Activated CD4-positive, alpha-beta T cell treated with anti-CD3 and anti-CD28 coated beads for 24 hours (primary cell): ENCODE measurements at places on chromosomes 4 and X.
A peak's percentile ranks its signal among the peaks of the same experiment; 100 is the strongest.

DNA sequence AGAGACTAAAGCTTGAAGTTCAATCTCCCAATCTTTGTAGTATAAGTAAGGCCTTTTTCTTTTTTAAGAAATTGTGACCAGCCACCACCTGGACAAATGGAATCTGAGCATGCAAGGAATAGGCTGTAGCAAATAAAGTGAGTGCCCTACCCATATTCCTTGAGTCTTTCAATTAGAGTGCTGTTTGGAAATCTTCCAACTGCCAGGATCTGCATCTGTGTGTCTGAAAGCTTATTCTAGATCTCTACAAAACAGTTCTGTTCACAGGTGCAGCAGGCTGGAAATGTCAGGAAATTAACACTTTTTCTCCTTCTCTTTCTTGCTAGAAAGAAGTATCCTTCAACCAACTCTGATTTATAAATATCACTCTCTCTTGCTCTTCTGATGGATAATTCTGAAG is 76.7 kb upstream of the NDST3 start:
- no peak for DNase-seq

DNA sequence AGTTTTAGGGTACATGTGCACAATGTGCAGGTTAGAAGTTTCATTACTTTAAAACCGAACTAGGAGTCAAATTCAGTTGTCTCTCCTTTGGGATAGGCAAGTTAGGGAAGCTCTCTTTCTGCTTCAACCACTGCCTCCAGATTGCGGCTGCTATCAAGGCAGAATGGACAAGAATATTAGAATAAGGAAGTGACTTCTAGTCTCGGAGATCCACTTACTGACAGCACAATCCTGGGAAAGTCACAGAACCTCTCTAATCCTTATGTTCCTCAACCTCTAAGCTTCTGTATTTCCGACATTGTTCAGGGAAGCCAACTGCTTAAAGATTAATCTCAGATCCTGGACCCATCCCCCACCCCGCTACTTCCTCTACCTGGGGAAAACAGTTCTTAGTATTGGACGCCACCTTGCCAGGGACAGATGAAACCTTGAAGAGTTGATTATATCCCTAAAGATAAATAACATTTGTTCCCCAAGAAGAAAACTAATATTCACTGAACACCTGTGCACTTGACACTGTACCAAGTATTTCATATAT is 2.1 kb downstream of the NUP62CL start:
- no peak for DNase-seq

DNA sequence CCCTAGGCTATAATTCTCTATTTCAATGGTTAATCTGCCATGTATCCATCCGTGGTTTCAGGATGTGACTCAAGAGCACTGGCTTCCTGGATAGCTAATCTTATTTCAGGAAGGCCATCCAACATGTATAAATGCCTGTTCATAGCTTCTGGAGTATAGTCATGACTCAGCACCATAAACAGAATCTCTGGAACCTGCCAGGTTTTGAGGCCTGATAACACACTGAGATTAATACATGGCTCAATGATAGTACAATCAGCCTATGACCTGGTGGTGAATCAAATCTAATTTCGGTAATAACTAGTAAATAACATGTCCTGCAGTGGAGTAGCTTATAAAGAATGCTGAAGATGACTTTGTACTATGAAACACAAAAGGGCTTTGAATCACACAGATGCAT is 5.7 kb upstream of the IL13RA2 start:
- no peak for DNase-seq

- no peak for DNase-seq
These were observed 10.7 kb downstream of the FGFR3 start for GRCh38 chr4:1803523-1804423.

- DNase-seq, result no peak
These were observed 425.2 kb downstream of the IDS start for GRCh38 chrX:149079805-149080406.

- no peak for DNase-seq
These were observed 365.5 kb downstream of the ZNF674 start for GRCh38 chrX:46179748-46180147.

GRCh38 chr4:123449780-123450179 is 53.2 kb downstream of the SPRY1 start:
- no peak for DNase-seq

- DNase-seq, result no peak
These were observed 631.6 kb downstream of the SPRY1 start for GRCh38 chr4:124028182-124028581.

- no peak for DNase-seq
These were observed 51.8 kb upstream of the ARX start for GRCh38 chrX:25067271-25068172.

- no peak for DNase-seq
These were observed 4.7 kb downstream of the THAP9 start for GRCh38 chr4:82905205-82905604.

GRCh38 chr4:158671915-158672806 is at the start of gene ETFDH:
Gene ETFDH (plus strand): TSS chr4:158672296. CDS start chr4:158672457, 161 bp downstream.
- DNase-seq, result peak; percentile 95

DNA sequence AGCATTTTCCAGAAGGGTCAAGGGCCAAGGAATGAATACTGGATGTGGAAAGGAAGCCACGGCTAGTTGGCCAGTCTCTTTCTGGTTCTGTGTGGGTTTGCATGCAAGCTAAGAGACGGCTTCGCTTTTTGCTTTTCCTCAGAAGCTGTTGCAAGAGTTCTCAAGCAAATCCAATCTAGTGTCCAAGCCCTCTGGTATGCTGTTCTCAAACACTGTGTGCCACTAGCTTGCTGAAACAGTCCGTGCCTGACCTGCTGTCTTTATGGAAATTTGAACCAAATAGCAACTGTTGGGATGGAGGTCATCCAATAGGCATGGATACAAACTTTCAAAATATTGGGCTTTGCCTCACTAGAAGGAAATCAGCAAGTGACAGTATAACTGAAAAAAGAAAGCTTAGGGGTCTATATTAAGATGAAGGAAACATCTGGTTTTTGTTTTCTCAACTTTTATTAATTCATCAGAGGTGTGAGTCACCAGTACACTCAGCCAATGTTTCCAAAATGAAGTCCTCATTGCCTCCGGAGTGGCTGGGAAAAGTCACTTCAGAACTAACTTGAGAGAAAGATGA is 70.5 kb downstream of the SLC9A6 start:
- DNase-seq, result no peak

DNA sequence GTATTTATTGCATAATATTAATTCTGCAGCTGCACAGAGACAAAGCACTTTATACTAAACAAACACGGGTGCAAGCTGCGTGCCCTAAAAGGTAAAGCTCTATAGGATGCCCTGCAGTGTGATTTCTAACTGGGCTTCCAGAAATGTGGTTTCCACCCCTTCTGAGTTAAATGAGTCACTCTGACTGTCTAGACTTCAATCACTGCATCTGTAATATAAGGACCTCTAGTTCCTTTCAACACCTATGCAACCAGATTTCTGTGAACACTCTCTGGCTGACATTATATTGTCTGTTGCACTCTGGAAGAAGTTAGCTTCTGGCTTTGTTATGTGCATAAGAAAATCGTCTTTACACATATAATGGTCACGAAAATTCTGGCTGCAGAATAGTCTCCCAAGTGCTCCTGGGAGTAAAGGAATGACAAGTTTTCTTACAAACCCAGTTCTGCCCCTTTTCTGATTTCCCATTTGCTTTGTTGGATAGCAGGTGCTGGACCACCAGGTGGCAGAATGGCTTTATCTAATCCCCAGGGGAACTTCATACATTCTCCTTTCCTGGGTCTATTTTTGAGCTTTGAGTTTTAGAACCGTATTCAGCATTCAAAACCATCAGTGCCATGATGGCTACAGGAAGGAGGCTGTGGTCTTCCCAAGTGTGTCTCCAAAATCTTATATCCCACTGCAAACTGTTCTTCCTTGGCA is 842.2 kb downstream of the STIM2 start:
- no peak for DNase-seq

GRCh38 chrX:132184871-132185270 is 34.4 kb downstream of the RAP2C start:
- DNase-seq, result no peak

DNA sequence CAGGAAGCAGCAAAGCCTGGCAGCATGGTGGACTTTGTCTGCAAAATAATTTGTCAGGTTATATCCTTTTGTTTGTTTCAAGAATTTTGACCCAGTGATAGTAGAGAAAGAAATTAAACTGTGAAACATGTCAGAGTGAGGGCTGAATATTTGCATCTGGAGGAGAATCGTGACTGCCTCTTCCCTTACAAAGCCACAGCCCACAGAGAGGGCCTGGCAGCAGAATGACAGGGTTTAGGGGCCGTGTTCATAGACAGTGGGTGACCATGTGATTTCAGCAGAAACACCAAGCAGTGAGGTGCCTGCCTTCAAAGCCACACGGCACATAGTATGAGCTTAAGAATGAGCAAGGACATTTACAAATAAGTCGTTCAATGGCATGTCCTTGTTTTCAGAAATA is 24.4 kb upstream of the PLAC8 start:
- DNase-seq, result no peak

DNA sequence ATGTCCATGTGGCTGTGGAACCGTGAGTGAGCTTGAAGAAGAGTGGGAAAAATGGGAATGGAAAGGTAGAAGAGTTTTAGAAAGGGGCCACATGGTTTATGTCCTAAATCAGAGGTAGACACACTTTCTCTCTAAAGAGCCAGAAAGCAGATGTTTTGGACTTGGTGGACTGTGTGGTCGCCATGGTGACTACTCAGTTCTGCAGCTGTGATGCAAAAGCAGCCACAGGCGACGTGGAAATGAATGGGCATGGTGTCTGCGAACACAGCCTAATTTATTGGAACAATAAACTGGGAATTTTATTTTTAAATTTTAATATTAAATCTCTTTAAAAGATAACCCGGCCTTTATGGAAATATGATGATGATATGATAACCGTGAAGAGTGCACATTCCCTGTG is 386.0 kb upstream of the FAT1 start:
- DNase-seq, result no peak

- DNase-seq, result no peak
These were observed 159.1 kb downstream of the NDST3 start for GRCh38 chr4:118193421-118193820.

GRCh38 chr4:177718514-177718913 is 276.3 kb upstream of the AGA start:
- no peak for DNase-seq

GRCh38 chr4:10158333-10158942 is 41.8 kb upstream of the WDR1 start:
- no peak for DNase-seq

GRCh38 chr4:9781343-9782135 is at the start of gene DRD5:
Gene DRD5 (plus strand): TSS chr4:9781634. CDS start chr4:9782030, 396 bp downstream.
- DNase-seq, result no peak

DNA sequence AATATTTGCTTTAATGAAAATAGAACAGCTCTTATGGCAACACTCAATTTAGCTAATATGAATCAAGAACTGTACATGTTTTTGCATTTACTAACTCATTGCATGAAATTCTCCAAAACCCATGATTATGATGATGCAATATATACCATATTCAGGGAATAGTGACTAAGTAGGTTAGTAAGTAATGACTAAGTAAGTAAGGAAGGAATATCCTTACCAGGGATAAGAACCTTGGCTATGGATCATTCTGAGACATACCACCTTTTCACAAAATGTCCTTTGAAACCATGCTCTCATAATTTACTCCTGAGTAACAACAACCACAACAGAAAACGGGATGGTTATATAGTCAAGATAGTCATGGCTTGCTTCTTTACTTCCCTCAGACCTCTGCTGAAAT is 1513.0 kb downstream of the STIM2 start:
- DNase-seq, result no peak

- DNase-seq, result no peak
These were observed 118.4 kb upstream of the WDR17 start for GRCh38 chr4:175947117-175947722.
